ENCODE measurements at places on chromosomes 4 and X.

DNA sequence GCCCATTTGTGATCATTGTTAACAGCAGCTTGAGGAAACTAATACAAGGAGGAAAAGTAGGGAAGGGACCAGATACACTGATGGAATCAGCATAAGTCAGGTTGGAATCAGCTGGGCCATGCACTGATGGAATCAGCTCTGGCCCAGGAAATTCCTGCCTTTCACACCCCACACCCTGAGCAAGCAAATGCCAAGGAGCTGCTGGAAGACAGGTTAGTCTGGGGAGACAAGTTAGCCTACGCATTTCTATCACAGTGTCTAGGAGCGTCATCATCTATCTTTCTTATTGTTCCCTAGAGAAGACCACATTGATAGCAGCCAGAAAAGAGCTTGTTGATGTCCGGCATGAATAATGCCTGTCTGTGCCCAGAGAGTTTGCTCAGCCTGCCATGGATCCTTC, 16.2 kb upstream of the CEP135 start:
- no peak for DNase-seq

GRCh38 chrX:40805404-40805803, 70.1 kb upstream of the MED14 start:
- DNase-seq: no peak

DNA sequence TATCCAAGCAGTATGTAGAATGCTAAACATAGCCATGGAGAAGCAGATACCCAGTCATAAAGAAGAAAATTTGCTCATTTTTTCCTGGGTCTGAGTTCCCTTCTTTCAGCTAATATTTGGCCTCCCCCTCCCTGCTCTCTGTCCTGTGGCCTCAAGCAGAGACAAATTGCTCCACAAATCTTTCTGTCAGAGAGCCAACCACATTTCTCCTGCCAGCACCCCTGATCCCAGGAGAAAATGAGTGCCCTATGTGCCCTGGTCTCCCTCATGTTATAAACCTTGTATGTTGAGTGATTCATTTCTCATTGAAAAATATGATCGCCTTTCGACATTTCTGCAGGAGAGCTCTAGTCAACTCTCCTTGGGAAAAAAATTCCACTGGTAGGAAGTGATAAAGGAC, 82.0 kb downstream of the TMEM156 start:
- DNase-seq: no peak

GRCh38 chr4:123649250-123649644, 252.7 kb downstream of the SPRY1 start:
- DNase-seq: no peak

- DNase-seq: no peak
Observed at GRCh38 chr4:180485407-180485806, 1757.8 kb upstream of the TENM3 start.

DNA sequence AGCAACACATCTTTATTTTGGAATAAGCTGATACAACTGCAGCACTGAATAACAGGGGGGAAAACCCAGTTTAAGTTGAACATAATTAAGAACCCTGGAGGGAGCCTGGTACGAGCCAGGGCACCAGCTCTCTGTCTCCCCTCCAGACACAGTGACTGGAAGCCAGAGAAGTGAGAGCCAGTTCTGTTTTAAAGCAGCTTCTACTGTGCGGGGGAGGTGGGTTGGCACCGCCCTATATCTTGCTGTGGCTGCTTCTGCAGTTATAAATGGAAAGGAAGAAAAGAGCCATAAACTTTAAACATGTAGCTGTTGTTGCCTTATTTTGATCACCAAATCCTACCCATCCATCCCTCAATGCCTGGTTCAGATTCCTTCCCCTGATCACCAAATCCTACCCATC, 207.9 kb upstream of the ANXA3 start:
- DNase-seq: no peak

DNA sequence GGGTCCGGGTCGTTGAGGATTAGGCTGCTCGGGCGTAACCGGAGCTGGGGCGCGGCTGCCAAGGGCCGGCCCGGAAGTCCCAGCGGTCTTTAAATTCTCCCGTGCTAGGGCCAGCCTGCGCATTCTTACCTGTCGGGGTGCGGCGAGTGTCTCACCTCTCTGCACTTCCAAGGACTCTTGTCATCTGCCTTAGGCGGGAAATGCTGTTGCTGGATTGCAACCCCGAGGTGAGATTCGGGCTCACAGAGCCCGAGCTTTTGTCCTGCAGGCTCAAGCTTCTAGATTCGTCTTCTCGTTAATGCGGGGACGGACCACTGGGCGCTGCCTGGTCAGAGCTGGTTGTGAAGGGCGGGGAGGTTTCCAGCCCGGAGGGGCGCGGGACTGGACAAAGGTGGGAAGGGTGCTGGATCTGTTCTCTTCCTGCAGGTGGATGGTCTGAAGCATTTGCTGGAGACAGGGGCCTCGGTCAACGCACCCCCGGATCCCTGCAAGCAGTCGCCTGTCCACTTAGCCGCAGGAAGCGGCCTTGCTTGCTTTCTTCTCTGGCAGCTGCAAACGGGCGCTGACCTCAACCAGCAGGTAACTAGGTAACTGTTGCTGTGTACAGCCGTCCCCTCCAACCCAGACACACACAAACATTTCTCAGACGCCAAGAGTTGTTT, at the start of gene ANKRD37:
Gene ANKRD37 (plus strand): TSS at position 118 of the 662 bp plus-strand sequence. CDS start 83 bp downstream, at position 201.
- DNase-seq: no peak

GRCh38 chr4:134812611-134813010, 611.0 kb upstream of the PABPC4L start:
- DNase-seq: no peak

GRCh38 chr4:7460566-7460965, 25.8 kb upstream of the PSAPL1 start:
- no peak for DNase-seq

- no peak for DNase-seq
Observed at GRCh38 chr4:71130827-71131603, 137.6 kb downstream of the DCK start.

DNA sequence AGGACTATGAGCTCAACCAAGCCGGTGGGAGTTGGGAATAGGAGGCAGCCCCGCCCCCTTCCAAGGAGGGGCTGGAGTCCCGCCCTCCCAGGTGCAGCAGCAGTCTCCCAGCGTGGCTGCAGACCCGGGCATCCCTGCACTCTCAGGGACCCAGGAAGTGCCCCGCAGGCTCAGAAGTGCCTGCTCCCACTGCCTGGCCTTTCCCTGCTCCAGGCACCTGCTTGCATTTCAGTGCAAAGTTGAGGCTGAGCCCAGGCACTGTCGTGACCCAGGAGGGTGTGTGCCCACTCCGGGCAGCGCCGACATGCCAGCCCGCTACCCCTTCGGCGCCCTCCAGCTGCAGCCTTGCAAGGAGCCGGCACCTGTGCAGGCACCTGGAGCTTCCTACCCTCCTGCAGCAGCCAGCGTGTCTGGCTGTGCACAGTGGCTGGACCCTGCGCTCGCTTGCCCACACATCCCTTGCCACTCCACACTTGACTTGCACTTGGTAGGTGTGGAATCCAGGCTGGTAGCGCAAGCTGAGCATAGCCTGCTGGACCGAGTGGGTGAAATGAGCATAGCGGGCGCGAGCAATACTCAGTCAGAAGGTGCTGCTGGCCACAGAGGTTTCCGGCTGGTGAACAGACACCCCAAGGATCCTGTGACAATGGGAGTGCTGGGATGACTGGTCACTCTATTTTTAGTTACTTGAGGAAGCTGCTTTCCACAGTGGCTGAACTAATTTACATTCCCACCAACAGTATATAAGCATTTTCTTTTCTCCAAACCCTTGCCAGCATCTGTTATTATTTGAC, 236.3 kb downstream of the PCDH10 start:
- no peak for DNase-seq

- DNase-seq: no peak
Observed at GRCh38 chr4:157072002-157072401, 3.9 kb upstream of the GLRB start.

- DNase-seq: no peak
Observed at GRCh38 chr4:7299010-7299907, 106.9 kb downstream of the SORCS2 start.

DNA sequence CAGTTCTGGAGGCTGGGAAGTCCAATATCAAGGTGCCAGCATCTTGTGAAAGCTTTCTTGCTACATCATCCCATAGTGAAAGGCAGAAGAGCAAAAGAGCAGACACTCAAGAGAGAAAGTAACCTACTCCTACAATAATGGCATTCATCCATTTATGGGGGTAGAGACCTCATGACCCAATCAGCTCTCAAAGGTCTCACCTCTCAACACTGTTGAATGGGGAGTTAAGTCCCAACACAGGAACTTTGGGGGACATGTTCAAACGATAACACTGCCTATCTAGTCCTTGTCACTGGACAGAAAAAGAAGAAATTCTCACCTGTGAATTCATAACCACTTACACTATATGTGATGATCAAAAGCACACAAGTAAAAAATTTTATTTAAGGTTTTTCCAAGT, 6.6 kb upstream of the NFKB1 start:
- DNase-seq: no peak

DNA sequence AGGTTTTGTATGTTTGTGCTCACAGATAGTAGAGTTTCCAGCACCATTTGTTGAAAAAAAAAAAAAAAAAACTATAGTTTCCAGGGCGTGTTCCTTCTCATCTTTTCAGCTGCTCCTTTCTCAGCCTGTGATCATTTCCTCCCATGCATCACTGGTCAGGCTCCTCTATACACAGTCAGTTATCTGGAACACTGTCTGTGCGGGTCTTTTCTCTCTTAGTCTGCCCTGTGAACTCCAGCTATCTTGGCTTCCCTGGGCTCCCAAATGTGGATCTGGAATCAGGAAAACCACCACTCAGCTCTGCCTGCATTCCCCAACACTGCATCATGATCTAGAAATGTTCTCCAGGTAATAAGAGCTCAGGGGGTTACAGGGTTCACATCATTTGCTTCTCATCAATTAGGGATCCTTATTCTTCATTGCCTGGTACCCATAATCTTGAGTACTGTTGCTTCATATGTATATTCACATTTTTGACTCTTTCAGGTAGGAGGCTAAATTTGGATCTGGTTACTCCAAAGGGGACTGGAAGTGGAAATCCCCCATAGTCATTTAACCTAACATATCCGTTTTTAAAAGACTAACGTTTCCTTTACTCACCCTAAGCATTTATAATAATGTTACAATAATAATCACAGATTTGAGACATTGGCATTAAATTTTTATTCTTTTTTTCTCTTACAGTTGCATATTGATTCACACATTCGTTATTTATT, 221.8 kb upstream of the KLF3 start:
- no peak for DNase-seq

DNA sequence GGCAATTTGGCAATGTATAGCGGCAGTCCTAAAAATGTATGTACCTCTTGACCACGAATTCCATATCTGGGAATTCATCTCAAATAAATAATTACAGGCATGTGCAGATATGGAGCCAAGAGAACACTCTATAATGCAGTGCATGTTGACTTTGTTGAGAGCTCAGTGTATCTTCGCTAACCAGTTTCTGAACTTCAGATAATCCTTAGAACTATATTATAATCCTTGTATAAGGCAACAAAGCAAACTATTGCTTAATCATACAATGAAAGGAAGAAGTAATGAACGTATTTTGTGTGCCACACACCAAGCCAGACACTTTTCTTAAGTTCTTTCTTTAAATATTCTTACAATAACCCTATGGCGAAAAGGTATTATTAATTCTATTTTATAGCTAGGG, 168.5 kb downstream of the SMIM20 start:
- DNase-seq: no peak

DNA sequence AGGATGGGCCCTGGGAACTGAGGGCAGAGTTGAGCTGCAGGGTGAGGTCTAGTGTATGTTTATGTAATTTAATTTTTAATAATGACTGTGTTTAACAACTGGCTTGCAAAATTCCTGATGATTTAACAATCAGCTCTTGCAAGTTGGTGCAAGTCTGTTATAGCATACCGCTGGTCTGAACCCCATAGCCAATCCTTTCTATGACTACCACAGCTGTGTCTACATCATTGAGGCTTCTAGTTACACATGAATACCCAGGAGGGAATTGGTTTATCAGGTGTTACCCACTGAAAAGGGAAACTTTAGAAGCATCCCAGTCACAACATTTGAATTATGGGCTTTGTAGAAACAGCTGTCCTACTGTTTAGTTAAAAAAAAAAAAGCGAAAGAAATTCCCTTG, 38.3 kb downstream of the SUPT20HL1 start:
- no peak for DNase-seq

- no peak for DNase-seq
Observed at GRCh38 chr4:7427831-7428260, 6.9 kb downstream of the PSAPL1 start.

DNA sequence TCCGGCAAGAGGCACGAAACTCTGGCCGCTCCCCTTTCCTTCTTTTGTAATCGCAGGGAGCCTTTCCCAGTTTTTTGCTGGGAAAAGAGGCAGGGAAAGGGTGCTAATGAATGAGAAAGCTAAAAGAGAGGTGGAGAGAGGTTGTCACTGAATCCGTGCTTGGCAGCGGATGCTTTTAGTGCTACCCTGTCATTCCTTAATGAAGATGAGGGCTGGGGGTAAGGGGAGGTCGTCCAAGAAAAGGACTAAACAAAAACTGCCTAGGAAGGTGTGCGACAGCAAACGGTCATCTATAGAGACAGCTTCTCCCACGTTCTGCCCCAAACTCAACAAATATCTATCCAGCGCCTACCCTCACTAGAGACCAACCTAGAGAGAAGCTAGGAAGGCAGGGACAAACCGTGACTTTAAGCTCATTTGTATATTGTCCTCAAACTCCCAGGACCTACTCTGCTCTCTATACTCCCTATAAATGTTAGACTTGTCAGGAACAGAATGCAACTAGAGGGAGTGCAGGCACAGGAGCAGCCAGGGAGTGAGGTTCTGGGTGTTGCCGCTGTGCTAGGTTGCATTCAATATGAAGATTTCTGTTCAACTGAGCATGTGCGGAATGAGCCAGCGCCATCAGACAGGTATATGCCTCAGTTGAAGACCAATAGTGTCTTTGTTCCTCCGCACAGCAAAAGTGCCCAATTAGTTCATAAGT, 777 bp upstream of the CASK start:
- peak; percentile 56 for DNase-seq

DNA sequence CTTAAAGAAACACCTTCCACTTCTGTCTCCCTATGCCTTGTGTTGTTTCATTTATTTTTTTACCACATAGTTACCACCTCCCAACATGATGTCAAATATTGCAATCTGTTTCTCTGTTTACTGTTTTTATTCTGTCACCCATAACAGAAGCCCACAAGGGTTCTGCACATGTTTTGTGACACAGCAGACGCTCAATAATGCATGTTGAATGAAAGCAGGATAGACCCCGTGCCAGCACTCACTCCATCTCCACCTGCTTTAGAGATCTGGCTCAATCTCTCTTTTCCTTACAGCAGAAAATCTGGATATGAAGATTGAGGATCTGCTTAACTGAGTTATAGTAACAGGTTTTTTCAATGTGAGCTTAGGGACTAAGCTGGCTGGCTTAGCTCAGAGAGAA, 116.8 kb upstream of the NUDT10 start:
- DNase-seq: no peak

- no peak for DNase-seq
Observed at GRCh38 chr4:173403051-173403450, 4.1 kb upstream of the SCRG1 start.

All from HAP-1 (cell line).